ENCODE measurements at places on chromosomes 5 and 9.

DNA sequence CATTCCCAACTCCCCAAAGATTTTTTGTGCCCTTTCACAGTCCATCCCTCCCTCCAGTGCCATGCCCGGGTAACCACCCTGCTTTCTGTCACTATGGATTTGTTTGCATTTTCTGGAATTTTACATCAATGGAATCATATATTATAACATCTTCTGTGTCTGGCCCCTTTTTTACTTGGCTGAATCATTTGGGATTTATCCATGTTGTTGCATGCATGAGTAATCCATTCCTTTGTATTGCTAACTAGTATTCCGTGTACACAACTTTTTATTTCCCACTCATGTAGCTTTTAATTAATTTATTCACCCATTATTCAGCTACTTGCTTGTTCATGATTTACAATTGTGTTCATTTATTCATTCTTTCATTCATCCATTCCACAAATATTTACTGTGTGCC lies 94.1 kb downstream of the FGF18 start:
- no peak for DNase-seq

GRCh38 chr9:79623799-79624721 lies 52.3 kb downstream of the TLE4 start:
- no peak for DNase-seq

DNA sequence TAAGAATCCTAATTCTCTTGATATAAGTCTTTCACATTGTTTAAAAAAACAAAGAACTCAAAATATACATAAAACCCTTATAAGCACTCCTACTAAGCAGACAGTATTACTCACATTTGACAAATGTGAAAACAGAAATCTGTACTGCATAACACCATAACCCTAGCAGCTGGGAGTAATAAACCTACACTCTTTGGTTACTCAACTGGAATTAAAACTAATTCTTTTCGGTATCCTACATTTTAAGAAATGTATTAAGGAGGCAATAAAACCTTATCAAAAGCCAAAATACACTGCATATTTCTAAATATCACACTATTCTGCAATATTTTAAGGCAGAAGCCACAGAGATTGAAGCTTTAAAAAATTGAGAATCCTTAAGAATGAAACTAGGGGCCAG lies 6.8 kb downstream of the AUH start:
- DNase-seq, result no peak

DNA sequence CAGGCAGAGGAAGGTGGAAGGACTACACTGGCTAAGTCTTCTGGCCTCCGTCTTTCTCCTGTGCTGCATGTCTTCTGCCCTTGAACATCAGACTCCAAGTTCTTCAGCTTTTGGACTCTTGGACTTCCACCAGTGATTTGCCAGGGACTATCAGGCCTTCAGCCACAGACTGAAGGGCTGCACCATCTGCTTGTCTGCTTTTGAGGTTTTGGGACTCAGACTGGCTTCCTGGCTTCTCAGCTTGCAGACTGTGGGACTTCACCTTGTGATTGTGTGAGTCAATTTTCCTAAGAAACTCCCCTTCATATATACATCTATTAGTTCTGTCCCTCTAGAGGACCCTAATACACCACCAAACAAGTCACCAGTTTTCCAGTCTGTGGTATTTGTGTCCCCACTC lies 9.7 kb upstream of the ANKDD1B start:
- no peak for DNase-seq

- DNase-seq, result no peak
Measured at GRCh38 chr5:1079486-1079885, 32.4 kb downstream of the SLC12A7 start.

DNA sequence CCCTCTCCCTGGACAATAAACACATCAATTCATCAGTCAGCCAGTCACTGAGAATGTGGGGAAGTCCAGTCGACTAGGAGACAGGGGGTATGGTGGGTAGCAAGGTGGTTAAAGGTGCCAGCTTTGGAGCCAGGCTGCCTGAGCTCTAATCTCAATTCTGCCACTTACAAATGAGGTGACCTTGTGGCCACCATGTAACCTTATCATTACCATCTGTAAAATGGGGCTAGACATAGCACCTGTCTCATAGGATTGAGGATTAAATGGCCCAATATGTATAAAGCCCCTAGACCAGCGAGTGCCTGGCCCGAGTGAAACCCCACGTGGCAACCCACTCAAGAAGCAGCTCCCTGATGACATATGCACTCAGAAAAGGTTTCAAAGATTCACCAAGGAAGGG lies 73.3 kb upstream of the TBC1D2 start:
- no peak for DNase-seq

DNA sequence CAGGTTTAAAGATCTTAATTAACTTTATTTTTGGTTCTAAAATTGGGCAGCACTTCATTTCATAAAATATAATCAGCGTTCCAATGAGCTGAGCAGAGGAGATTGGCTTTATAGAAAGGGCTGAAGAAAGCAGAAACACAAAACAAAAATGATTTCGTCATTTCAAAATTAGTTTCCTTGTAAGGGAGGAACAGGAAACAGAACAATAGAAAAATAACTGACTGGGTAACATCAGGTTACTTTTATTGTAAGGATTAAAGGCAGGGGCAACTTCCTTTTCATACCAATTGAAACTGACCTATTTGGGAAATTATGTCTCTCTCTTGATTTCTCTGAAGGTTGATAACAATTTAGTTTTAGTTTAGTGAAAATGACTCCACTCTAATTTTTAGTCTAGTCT lies 157.1 kb downstream of the ATP10B start:
- no peak for DNase-seq

Data from DMS 273 treated with DMSO at 0.1 percent for 48 hours (cell line).